MG63 (cell line): ENCODE measurements at places on chromosomes 5 and 9.

- DNase-seq, result no peak
Measured at GRCh38 chr5:102762562-102763227, 7.6 kb downstream of the PAM start.

DNA sequence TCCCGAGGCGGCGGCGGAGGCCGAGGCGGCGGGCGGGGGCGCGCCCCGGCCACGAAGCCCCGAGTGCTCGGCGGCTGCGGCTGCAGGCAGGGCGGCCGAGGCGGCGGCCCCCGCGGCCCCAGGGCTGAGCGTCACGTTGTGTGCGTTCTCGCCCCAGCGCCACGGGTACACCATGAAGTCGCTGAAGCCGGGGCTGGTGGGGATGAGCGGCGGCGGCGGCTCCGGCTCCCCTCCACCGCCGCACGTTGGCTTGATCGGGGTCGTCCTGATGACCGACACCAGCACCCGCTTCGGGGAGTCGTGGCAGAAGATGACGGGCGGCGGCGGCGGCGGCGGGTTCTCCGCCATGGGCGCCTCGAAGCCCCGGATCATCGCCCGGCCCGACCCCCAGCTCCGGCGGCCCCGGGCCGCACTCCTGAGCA is 498 bp downstream of the ZNF367 start:
- DNase-seq, result peak; percentile 12

- no peak for DNase-seq
Measured at GRCh38 chr5:112960863-112961504, 15.6 kb upstream of the DCP2 start.

DNA sequence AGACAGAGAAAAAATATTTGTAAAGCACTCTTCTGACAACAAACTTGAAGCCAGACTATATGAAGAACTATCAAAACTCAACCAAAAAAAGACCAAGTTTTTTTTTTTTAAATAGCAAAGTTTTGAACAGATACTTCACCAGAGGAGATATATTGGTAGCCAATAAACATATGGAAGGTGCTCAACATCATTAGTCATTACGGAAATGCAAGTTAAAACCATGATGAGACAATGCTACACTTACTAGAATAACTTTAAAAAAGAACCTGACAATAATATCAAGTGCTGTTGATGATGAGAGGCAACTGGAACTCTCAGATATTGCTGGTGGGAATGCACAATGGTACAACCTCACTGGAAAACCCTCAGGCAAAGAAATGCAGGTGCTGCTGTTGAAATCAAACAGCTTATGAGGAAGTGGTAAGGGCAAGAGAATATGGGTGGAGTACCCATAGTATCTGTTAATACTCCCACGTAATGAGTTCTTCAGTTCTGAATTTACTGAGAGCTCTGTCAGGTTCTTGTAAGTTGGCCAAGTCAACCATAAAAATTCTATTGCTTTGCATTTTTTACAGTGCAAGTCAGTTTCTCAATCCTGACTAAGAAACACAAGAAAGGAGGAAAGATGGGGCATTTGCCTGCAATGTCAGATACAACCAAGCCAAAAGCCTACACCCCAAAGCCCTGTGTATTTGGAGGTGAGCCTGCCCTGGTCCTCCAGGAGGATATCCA is 87.3 kb upstream of the GNAQ start:
- no peak for DNase-seq

DNA sequence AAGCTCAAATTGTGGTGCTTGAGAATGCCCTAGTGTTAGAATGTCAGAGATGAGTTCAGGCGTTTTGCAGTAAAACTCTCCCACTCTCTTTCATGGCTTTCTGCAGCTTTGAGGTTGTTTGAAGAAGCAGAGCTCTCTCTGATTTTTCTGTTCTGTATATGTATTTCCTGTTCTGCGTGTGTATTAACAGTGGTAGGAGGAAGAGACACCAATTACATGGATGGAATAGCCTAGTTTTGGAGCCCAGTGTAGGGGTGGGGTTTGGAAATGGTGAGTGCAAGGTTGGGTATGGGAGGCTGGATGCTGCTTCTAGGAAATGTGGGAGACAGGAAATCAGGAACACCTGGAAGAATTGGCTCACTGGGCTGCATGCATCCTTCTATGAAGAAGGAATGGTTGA is 12.4 kb downstream of the LARP1 start:
- no peak for DNase-seq

DNA sequence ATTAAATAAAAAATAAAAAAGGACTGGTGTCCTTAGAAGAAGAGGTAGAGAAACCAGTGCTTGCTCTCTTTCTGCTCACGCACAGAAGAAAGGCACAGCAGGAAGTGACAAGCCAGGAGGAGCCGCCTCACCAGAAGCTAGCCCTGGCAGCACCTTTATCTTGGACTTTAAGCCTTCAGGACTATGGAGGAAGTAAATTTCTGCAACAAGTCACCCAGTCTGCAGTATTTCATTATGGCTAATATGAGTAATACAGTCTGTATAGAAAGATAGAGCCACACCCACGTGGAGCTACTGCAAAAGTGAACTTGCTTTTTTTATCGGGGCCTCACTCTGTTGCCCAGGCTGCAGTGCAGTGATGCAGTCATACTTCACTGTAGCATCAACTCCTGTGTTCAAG is 68.4 kb downstream of the PDZD2 start:
- DNase-seq, result no peak

DNA sequence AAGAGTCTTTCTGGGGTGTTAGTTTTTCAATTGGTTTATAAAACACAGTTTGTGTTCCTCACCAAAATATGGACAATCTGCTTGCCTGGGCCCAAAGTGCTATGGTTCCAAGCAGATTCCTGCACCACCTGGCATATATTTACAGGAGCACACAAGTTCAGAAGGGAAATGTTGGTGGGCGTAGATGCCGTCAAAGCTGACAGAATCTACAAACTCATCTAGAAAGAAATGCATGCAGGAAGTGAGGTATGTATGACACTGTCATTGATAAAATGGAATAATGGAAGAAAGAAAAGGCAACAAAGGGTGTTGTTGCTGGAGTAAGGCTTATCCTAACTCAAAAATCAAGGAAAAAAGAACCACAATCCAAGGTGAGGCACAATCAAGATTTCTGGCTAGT is 225.8 kb downstream of the MLLT3 start:
- DNase-seq, result no peak

GRCh38 chr9:87829756-87830155 is 52.9 kb upstream of the SPATA31E1 start:
- no peak for DNase-seq

GRCh38 chr9:97564291-97565175 is 63.1 kb downstream of the TMOD1 start:
- DNase-seq, result peak; percentile 43

GRCh38 chr5:168978015-168978414 is 322.9 kb downstream of the SLIT3 start:
- DNase-seq, result peak; percentile 38

- no peak for DNase-seq
Measured at GRCh38 chr5:134997015-134997414, 29.3 kb downstream of the CATSPER3 start.

GRCh38 chr5:138974227-138975063 is 99.3 kb upstream of the LRRTM2 start:
- peak; percentile 47 for DNase-seq

- peak; percentile 79 for DNase-seq
Measured at GRCh38 chr5:153523831-153524230, 33.4 kb downstream of the GRIA1 start.

DNA sequence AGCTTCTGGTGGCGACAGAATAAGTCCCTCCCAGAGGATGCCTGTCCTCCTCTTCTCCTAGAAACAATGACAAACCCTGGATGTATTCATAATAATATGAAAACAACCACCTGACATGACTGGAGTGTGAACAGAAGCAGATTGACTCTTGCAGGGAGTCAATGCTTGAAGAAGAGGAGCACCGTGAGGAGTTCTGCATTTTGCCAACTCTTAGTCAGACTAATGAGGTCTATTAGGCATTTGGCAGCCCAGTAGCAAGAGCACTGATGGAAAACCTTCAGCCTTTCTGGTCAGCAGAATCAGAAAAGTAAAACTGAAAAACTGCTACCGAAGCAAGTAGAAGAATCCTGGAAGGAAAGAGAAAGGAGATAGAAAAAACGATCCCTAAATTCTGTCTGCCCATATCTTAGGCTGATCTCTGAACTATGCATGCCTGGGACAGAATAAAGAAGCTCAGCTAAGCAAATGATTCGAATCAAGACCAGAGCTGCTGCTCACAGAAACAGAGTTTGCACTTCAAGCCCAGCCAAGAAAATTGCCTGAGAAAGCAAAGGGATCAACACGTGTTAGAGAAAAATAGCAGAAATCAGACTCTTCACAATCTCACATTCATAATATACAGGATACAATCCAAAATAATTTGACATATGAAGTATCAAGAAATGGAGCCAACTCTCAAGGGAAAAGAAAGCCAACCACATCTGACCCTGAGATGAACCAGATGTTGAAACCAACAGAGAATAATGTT is 69.5 kb upstream of the OSMR start:
- no peak for DNase-seq

DNA sequence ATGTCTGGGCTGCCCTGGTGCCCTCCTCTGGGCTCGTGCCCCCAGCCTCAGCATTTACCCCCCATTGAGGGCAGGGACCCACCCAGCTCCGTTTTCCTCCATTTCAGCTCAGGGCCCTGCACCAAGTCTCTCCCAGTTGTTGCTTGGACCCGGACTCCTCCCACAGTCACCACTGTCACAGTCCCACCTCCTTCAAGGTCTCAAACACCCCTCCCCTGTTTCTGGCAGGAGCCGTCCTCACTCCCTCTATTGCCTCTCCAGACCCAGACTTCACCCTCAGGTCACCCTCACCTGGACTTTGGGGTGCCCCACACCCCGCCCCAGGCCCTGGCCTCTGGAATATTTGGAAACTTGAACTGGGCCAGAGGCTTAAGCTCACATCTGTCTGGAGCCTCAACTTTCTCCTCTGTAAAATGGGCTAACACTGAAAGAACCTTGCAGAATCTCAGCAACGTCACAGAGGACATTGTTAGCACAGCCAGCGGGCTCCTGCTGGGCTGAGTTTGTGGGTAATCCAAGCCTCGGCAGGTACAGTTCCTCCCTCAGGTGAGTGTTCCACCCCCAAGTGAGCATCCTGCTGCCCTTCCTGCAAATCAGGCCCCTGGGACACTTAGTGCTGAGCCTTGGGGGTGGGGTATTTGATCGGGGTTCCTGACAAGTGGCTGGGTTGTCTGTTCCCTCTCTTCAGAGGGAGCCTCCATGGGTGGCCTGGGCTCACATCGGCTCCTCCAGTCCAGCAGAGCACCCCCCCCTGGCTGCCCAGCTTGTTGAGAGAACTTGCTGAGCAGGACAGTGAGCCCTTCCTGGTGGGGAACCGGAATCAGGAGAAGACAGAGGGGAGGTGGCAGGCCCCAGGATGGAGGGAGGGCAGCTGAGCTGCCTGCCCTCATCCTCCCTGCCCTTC is 130.1 kb downstream of the C9orf50 start:
- DNase-seq, result no peak

- peak; percentile 79 for DNase-seq
Measured at GRCh38 chr9:98796364-98797101, at the start of gene ANKS6. Gene ANKS6, minus strand, starts transcription at chr9:98796555. Its CDS starts 64 bp downstream, at chr9:98796491.

GRCh38 chr5:398475-399295 is 44.3 kb upstream of the EXOC3 start:
- DNase-seq, result no peak

- DNase-seq, result no peak
Measured at GRCh38 chr5:134555223-134555889, 29.9 kb downstream of the JADE2 start.

DNA sequence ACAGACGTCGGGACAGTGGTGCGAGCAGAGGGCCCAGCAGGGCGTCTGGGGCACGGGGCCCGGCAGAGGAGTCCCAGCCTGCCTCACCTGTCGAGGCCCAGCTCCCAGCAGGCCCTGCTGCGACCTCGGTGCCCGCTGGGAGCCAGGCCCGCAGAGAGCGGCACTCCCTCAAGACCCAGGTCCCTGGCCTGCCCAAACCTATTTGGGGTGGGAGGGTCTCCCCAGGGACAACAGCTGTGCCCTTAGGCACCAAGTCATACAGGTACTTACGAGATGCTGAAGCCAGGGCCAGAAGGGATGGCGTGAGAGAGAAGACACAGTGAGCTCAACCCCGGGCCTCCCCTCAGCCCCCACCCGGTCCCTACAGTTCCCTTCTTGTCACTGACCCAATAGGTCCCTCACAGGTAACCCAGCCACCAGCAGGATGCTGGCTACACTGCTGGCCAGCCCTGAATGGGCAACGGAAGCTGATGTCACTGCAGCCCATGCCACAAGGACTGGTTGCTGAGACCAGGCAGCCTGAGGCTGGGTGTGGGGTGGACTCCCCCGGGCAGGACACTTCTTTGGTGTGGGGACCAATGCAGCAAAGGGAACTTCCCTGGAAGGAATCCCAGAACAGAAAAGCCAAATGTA is 3.7 kb downstream of the NSMF start:
- DNase-seq, result no peak

DNA sequence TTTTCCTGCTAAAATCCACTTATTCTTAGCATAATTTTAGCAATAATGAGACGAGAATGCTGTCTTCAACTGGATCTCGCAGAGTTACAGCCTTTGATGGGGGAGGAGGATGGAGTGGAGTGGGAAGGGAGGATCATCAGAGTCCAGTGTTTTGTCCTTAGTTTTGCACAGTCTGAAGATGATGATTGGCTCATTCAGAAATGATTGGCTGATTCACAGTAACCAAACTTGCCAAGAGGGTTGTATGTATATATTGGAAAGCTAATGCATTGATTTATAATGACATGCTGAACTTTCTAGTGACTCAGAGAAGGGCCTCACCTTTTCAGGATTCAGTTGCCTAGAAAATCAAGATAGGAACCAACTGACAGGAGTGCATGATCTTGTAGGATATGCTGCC is 448.0 kb downstream of the CCDC171 start:
- DNase-seq, result no peak

GRCh38 chr9:2876726-2877125 is 32.8 kb upstream of the PUM3 start:
- DNase-seq, result no peak

DNA sequence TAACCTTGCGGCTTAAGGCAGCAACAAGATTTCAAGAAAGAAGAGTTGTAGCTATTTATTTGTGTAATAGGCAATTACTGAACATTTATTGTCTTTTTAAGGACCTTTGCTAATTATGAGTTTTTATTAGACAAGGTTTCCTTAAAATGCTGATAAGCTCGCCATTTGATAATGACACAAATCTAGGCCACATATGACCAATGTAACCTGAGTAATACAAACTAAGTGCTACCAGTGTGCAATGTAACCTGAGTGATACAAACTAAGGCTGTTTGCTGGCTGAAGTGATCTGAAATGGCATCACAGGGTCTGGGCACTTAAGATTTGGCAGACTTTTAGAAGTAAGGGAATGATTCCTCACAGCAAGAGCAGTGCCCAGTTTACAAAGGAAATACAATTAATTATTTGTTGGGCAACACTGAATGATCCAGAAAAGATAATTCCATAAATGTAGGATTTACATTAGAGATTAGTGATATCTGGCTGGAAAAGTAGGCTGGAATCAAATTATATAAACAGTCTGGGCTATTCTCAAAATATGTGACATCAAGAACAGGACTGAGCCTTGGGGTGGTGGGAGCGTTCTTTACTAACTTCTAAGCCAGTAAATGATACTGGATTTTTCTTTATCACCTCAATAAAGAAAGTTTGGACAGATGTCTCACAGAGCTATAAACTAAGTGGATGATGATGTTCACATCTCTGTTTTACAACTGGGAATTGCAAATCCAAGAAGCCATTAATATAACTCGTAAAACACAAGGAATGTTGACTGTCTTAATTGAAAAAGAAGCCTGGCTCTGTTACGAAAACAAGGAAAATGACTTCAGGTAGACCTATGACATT is 54.8 kb downstream of the MRPS27 start:
- DNase-seq, result peak; percentile 14

GRCh38 chr5:21071421-21071820 is 1083.4 kb upstream of the CDH18 start:
- no peak for DNase-seq

GRCh38 chr5:84783003-84783402 is 398.3 kb upstream of the EDIL3 start:
- no peak for DNase-seq
